ENCODE measurements at places on chromosomes 2 and 18. TPM values are rescaled to one million over a fixed set of nuclear protein-coding genes. Genes with fewer than 3 reads are reported as not detected.

Gene POMC
- total RNA-seq = 2.8 TPM

Gene NTSR2
- total RNA-seq = not detected

Gene TNS1
- 45.8 TPM for total RNA-seq

Gene EVA1A
- total RNA-seq = 66.7 TPM

Gene CDH20
- not detected for total RNA-seq

Gene TNP1
- total RNA-seq = not detected

Gene C2orf81
- total RNA-seq = 0.17 TPM

Gene ANKRD62
- not detected for total RNA-seq

Gene SLC11A1
- 0.05 TPM for total RNA-seq

Gene YWHAQ
- 304 TPM for total RNA-seq

Gene DSG2
- 9.7 TPM for total RNA-seq

Gene VWA3B
- total RNA-seq = not detected

Gene HOXD11
- not detected for total RNA-seq
